ENCODE measurements at places on chromosomes 7 and 10. TPM values are rescaled to one million over a fixed set of nuclear protein-coding genes. Genes with fewer than 3 reads are reported as not detected.

Gene OR2A1
- not detected for total RNA-seq

Gene UCN3
- total RNA-seq: not detected

Gene TSPAN14
- 32.6 TPM for total RNA-seq

Gene TFEC
- 3.2 TPM for total RNA-seq

Gene ZNF680
- total RNA-seq: 17.5 TPM

Gene WNT8B
- total RNA-seq: not detected

Gene NIPSNAP2
- 457 TPM for total RNA-seq

Gene HYAL4
- 0.21 TPM for total RNA-seq

Gene NUP205
- 10.8 TPM for total RNA-seq

Gene MCM10
- total RNA-seq: not detected

Gene GPR15LG
- not detected for total RNA-seq

Gene EN2
- total RNA-seq: not detected

Gene HOXA9
- total RNA-seq: not detected

Gene NUTM2E
- not detected for total RNA-seq

Gene ACSL5
- 23.8 TPM for total RNA-seq

All from heart left ventricle (tissue), 16 donors.